Mucosa of gallbladder (tissue), 1 donor: ENCODE measurements at places on chromosomes 12 and 14.
A peak's percentile ranks its signal among the peaks of the same experiment; 100 is the strongest.

GRCh38 chr14:72706485-72706884 lies 187.4 kb downstream of the DPF3 start:
- DNase-seq: no peak

DNA sequence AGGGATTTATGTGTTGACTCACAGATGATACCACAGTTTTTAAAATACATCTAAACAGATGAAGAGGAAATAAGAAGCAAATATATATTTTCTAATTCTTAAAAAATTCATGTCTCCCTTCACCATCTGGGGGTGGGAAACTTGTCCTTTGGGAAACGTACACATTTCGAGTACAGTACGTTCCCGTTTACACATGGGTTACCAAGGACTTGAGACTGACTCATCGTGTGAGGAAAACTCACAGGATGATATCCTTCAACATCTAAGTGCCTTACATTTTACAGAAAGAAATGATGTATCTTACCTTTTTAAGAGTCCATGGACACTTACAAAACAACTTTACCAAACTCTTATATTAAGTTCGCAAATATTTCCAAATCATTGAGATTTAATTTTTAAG lies 16.0 kb upstream of the FBLN5 start:
- no peak for DNase-seq

DNA sequence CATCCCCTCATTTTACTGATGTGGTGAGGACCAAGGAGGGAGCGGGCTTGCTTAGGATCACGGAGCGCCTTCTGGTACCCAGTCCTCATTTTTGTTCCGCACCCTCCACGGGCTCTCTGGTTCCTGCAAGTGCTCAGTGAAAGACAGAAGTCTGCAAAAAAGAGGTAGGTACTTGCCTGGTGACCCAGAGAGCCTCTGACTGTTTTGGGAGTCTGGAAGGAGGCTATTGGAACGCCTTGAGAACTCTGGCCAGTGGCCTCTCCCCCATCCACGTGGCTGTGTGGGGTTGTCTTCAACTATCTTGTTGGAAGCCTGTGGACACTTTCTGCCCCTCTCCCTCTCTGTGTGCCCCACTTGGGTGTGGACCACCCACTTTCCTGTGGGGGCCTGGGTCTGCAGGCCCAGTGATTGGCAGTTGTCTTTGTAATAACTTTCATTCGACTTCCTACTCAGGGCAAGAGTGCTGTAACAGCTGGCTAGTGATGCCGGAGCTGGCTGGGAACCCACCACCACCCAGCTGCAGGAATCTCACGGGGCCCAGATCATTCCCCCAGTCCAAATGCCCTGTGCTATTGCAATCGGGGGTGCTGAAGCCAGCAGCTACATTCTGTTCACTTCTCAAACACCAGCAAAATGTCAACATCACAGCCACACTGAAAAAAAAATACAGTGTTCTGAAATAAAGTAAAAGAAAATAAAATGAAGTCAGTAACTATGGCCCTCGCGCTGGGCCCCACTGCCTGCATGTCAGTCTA lies 122.8 kb downstream of the PRMT8 start:
- no peak for DNase-seq

- DNase-seq: no peak
Measured at GRCh38 chr12:92759634-92760268, 57.0 kb downstream of the PLEKHG7 start.

DNA sequence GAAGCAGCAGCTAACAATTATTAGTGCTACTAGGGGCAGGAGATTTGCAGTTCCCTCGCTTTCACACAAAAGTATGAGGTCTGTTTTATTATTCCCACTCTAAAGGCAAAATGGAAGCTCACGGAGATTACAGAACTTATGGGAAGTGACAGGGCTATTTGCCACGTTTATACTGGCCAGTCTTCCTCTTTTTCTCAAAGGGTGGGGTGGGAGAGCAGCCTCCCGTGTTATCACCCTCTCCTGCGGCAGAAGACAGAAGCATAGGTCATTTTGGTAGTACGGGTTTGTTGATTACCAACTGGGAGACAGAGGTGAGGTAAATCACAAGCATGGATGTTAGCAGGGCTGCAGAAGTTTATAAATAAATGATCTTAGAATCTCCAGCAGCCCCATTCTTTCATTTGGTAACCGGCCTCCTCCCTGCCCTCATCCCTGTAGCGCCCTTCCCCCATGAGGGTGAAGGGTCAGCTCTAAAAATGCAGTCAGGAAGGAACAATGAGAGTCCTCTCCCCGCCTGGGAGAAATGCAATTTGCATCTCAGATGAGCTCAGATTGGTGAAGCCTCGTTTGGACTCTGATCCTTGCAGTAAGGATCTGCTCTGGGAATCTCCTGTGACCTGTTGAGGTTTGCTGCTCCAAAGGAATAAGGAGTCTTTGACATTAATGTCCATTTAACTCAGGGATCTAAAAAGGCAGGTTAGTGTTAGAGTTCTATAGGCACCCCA lies 44.7 kb upstream of the SINHCAF start:
- DNase-seq: peak; percentile 68

DNA sequence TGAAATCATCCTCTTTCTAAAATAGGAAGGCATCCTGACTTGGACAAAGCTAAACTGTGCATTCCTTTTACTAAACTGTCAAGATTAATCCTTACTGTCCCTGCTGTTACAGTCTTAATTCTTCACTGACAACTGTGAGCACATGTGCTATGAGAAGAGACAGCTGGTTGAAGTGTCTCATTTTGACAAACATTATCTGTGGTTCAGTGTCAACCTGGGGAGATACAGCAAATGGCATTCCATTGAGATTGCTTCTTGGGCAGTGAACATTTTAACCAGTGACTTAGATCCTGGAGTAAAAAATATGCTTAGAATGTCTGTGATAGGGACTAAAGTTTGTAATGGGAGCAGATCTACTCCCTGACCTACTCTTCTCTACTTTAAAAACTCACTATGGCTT lies 552.6 kb upstream of the ATP2B1 start:
- DNase-seq: no peak

- no peak for DNase-seq
Measured at GRCh38 chr12:26704214-26704613, 128.8 kb downstream of the ITPR2 start.

DNA sequence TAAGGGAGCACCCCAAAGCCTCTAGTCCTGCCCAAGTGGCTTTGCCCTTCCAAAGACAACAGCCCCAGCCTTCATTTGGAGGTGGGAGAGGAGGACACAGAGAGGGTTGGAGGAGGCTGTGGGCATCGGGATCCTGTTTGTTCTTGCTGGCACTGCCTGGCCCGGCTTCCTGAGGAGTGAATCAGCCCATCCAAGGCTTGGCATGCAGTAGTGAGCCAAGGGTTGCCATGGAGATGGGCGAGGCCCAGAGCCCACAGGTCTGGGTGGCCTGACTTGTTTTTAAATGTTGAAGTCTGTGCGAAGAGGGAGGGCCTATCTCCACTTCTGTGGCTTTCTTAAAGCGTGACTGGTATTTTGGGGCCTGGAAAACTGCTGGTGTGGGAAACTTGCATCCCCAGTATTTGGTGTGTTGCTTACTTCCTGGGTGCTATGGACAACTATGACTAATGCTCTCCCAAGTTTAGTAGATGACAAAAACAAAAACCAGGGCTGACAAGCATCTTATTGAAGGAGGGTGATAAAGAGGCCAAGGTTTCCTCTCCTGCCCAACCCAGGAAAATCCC lies 15.8 kb downstream of the CD9 start:
- peak; percentile 90 for DNase-seq

GRCh38 chr14:106489112-106489881 lies 962.9 kb downstream of the TMEM121 start:
- DNase-seq: no peak

DNA sequence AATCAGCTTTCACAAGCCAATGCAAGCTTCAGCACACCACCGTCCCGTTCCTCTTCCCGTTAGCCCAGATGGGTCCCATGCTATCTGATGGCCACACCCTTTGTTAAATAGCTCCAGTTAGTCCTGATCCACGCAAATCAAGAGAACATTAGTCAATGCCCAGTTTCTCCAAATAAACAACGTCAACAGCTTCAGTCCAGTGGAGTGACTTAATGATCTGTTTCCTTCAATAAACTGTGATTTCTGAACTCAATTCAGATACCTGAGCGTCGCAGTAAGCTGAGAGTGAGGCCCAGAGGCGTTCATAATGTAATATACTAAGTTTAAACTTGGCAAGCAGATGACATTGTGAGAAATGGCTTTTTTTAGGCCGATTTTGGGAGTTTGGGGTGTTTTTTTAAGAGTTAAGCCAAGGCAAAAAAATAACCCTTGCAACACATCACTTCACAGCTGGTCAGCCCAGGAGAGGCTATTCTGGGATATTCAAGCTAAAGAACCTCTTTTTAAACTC lies 112.3 kb downstream of the ZFP36L1 start:
- no peak for DNase-seq

DNA sequence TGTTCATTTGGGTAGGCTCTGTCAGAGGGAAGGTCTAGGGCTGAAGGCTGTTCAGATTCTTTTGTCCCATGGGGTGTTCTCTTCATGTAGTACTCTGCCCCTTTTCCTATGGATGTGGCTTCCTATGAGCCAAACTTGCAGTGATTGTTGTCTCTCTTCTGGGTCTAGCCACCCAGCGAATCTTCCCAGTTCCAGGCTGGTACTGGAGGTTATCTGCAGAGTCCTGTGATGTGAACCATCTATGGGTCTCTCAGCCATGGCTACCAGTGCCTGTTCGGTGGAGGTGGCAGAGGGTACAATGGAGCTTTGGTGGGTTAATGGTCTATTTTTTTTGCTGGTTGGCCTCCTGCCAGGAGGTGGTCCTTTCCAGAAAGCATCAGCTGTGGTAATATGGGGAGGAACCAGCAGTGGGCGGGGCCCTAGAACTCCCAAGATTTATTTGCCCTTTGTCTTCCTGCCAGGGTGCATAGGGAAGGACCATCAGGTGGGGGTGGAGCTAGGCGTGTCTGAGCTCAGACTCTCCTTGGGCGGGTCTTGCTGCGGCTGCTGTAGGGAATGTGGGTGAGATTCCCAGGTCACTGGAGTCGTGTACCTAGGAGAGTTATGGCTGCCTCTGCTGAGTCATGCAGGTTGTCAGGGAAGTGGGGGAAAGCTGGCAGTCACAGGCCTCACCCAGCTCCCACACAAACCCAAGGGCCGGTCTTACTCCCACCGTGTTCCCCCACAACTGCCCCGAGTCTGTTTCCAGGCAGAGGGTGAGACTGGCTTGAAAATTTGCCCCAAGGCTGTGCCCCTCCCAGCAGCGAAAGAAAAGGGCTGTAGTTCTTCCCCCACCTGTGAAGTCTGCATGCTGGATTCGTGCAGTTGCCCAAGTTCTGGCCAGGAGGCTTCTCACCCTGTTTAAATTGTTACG lies 17.5 kb downstream of the MTRFR start:
- peak; percentile 82 for DNase-seq

GRCh38 chr12:8018666-8019581 lies 13.6 kb upstream of the FOXJ2 start:
- no peak for DNase-seq

GRCh38 chr12:119857041-119857591 lies 20.0 kb downstream of the CIT start:
- DNase-seq: no peak

GRCh38 chr14:74140374-74140850 lies 55.7 kb downstream of the LIN52 start:
- DNase-seq: peak; percentile 22

GRCh38 chr14:63470962-63471793 lies 72.0 kb downstream of the PPP2R5E start:
- DNase-seq: no peak

DNA sequence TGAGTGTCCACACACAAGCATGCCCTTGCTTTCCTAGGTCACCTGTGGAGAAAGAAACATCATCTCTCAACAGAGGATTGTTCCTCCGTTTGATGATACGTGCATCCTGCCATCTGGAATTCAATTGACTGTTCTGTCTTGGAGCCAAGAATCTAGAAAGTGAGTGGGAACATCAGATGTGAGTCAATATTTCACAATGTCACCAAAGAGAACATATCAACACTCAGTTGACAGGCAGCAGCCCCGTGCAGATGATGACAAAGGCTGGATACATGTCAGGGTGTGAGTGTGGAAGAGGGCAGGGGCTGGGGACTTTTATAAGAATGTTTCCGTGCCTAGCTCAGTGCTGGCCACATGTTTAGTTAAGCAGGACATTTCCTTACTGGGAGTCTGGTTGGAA lies 76.1 kb downstream of the TBC1D30 start:
- DNase-seq: no peak

DNA sequence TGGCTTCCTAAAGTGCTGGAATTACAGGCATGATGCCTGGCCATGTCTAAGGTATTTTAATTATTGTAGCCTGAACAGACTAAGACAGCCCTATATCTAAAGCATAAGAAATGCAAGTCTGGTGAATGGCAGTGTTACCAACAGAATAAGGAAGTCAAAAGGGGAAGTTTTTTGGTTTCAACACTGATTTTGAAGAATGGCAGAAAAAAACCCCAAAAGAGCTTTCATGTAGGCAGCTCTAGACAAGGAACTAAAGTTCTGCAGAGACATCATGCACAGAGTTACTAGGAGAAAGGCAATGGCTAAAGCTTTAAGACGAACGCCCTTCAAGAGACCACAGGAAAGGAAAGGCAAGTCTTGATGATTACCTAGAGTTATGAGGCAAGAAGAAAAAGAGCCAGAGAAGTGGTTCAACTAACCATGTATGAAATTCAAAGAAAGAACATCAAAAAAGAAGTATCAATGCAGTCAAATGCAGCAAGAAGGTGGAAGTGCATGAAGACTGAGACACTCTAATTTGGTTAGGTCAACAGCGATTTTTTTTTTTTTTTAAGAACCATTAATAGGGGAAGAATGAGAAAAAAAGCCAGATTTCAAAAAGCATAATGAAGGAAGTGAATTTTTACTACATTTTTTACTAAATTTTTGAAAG lies 50.8 kb downstream of the RPS6KA5 start:
- DNase-seq: no peak

DNA sequence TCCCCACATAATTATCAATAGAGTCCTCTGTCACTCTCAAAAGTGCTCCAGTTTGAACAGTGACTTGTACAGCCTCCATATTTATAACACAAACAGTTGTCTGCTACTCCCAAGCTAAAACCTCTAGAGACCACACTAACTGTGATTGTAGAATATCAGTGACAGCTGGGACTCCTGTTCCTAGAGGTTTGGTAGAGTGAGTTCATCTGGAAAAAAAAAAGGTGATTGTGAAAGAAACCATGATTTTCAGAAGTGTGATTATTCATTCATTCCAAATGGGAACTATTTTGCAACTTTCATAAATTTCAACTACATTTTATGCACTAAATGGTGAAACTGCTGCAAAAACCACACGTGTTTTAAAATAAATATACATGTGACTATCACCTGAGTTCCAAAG lies 128.0 kb upstream of the PLXNC1 start:
- DNase-seq: no peak

DNA sequence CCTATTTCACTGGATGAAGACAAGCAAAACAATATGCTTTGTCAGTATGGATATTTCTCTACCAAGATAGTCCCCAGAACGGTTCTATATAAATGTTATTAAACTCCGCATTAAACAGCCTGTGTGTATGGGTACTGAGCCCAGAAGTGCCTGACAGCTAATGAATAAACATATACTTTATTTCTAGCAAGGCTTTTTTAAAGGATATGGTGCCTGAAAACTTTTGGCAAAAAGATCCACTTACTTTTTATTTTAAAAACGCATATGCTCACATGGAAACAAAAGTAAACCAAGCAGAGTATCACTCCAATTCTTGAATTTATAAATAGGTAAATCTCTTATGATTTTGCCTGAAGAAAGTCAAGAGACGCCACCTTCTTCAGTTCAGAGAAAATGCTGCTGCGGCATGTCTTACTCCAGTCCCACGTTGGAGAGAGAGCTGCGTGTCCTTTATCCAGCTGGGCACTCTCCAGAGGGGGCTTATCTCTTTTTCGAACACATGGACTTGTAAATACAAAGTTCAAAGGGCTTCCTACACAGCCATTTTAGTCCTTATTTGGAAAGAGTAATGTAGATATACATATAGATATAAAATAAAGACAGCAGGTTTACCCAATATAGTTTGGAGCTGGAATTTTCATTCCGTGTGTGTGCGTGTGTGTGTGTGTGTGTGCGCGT lies 264.2 kb downstream of the ADAMTS20 start:
- DNase-seq: no peak
